ENCODE measurements at places on chromosomes 6 and 20.

- DNase-seq = no peak
Measured at GRCh38 chr6:137744877-137745276, 122.2 kb upstream of the TNFAIP3 start.

DNA sequence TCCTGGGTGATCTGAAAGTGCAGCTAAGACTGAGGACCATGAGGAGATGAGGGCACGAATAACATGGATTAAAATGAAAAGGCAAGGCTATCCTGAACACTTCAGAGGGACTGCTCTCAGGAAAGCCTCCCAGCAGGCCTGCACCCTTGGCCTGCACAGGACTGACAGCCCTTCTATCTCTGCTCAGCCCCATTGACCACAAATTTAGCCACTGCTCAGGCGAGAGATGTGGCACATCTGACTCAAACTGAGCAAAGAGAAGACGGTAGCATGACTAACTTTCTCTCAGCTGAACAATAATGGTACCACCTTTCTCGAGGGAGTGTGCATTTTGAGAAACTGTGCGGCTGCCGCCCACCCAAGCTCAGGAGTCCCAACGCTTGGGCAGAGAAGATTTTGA lies 257.5 kb downstream of the ADGB start:
- DNase-seq = no peak

- DNase-seq = no peak
Measured at GRCh38 chr6:141607956-141608355, 524.8 kb upstream of the GJE1 start.

GRCh38 chr6:121516331-121516730 lies 80.9 kb downstream of the GJA1 start:
- no peak for DNase-seq

DNA sequence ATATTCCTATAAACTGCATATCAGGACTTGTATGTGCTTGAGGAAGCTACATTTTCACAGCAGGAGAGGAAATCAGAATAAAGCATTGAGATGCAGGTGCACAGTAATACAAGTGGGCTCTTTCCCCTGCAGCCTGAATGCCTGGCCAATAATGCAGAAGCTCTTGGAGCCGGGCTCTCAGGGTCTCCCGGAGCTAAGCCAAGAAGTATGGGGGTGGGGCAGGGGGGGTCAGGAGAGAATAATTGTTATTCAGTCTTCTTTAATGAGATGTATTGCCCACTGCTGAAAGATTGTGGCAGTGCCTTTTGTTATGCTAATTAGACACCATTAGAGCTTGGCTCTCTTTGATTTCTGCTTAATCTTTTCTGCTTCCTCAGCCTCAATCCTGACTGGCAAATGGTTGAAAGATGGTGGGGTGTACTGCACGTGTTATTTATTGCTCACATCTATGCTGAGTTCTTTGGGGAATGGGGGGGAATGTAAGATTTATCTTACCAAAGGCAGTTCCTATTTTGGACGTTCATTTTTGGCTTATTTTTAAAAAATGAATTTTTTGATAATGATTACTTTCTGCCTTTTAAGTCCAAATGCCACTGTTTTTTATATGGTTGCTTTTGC lies 407.6 kb upstream of the SOX4 start:
- DNase-seq = no peak

DNA sequence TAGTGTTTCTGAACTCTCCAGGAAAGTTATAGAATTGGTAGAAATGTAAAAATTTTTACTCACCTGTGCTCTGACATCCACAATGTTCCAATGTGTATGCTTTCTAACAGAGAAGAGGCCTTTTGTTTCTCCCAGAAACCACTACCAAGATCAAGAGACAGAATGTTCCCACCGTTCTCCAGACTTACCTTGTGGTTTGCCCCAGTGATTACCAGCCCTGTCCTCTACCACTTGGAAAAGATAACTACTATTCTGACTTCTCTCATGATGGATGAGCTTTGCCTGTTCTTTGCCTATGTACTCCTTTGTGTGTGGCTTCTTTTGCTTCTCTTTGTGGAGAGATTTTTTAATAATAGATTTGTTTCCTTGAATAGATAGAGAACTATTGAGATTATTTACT lies 173.0 kb upstream of the SCGN start:
- no peak for DNase-seq
